Type B pancreatic cell (in vitro differentiated cells): ENCODE measurements at places on chromosomes 6 and 20.

DNA sequence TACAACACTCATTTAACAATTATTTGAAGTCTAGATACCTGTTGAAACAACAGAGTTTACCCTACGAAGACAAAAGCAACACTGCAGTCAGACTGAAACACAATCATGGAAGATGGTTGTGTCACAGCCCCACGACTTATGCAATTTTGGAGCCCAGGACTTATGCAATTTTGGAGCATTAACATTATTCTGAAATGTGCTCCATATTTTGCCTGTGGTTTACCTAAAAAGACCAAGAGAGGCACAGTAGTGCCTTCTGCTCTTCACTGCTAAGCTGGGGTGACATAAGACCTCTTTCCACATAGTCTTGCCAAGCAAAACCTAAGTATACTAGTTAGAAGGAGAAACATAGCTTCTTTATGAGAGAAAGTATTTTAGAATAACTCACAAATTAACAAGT, 216.5 kb downstream of the PTPRK start:
- no peaks in the 10 kb centered on the region for H3K27me3 ChIP-seq
- peaks cover 20% of the 10 kb centered on the region for H3K36me3 ChIP-seq
- DNase-seq: no peak
- H3K4me1 ChIP-seq: no peaks in the 10 kb centered on the region
- H3K27ac ChIP-seq: no peak overlapping the region

GRCh38 chr6:12151433-12151820, 138.7 kb upstream of the EDN1 start:
- H3K4me3 ChIP-seq: peak overlapping the region; percentile 17
- H3K4me1 ChIP-seq: peaks cover 15% of the 10 kb centered on the region
- H3K36me3 ChIP-seq: peaks cover 34% of the 10 kb centered on the region
- H3K27me3 ChIP-seq: no peaks in the 10 kb centered on the region
- DNase-seq: no peak

- no peak overlapping the region for H3K27ac ChIP-seq
- no peak for DNase-seq
- peaks cover 16% of the 10 kb centered on the region for H3K27me3 ChIP-seq
- no peaks in the 10 kb centered on the region for H3K4me1 ChIP-seq
- no peak overlapping the region for H3K4me3 ChIP-seq
Measured at GRCh38 chr6:91886183-91886795, 1299.4 kb upstream of the MAP3K7 start.

DNA sequence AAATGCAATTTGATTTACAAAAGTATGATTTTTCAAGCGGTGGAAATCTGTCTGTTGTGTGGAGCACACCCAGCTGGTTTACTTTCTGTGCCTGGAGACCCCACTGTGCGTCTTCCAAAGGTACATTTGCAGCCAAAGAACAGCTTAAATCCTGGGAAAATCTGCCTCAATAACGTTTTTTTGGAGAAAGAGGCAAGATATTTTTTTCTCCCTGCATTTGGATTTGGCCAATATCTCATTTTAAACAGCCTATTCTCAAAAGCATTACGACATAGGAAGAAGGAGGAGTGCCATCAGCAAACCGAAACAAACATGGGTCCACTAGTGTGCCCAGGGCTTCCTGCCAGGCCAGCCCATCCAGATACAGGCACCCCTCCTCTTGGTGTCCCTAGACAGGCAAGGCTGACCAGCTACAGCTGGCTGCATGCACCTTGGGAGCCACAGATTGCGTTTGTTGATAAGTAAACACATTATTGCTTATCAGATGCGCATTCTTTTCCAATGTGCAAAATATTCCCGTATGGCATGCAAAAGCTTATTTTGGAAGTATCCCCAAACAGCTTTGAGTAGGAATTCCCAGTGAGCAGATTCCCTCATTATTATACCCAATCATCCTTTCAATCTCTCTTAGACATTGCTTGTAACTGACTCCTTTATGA, 184.5 kb upstream of the MARCKS start:
- no peak for DNase-seq
- H3K4me3 ChIP-seq: no peak overlapping the region
- H3K27me3 ChIP-seq: no peaks in the 10 kb centered on the region
- H3K4me1 ChIP-seq: peaks cover 22% of the 10 kb centered on the region
- no peaks in the 10 kb centered on the region for H3K36me3 ChIP-seq

GRCh38 chr6:93985953-93986352, 566.6 kb upstream of the EPHA7 start:
- no peaks in the 10 kb centered on the region for H3K27me3 ChIP-seq
- no peak overlapping the region for H3K27ac ChIP-seq
- no peaks in the 10 kb centered on the region for H3K4me1 ChIP-seq
- no peak for DNase-seq

DNA sequence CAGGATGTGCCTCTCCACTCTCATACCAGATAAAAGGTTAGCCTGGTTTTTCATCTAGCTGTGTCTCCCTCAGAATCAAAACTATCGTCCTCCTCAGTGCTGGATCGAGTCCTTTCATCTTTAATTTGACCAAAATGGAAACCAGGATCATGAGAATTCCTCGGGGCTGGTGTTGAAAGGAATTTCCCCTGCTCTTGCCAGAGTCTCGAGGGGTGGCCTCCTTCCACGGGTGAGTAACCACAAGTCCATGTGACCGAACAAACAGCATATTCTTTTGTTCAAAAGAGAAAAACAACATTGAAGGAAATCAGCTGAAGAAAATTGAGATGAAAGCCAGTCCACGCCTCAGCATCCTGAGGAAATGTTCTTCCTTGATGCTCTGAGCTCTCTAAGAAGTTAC, 165.9 kb upstream of the CDYL start:
- peaks cover 23% of the 10 kb centered on the region for H3K4me1 ChIP-seq
- DNase-seq: no peak
- H3K27me3 ChIP-seq: peaks cover 4% of the 10 kb centered on the region
- H3K27ac ChIP-seq: no peak overlapping the region
- H3K36me3 ChIP-seq: no peaks in the 10 kb centered on the region
- H3K4me3 ChIP-seq: no peak overlapping the region

- DNase-seq: no peak
- H3K27me3 ChIP-seq: peaks cover 23% of the 10 kb centered on the region
- H3K4me3 ChIP-seq: no peak overlapping the region
- peaks cover 22% of the 10 kb centered on the region for H3K4me1 ChIP-seq
- no peaks in the 10 kb centered on the region for H3K36me3 ChIP-seq
Measured at GRCh38 chr20:23255106-23255505, 95.5 kb upstream of the NXT1 start.
